ENCODE measurements at places on chromosomes 16 and 17.

DNA sequence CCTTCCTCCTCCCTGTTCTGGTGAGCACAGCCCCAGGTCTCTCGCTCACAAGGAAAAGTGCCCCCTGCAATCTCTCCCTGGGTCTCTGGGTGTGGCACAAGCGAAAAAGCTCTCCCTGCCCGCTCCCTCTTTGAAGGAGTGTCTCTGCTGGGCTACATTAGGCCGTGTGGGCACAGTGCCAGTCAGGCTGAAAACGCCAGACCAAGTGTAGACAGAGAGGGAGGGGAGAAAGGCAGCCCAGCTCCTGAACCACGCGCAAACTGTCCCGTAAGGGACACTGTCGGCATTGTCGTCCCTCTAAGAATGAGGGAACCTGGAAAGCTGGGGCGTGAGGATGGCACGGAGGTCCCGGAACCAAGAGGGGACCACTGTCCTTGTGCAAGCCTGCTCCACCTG lies 3.9 kb downstream of the SMIM5 start:
- DNase-seq: peak; percentile 10

DNA sequence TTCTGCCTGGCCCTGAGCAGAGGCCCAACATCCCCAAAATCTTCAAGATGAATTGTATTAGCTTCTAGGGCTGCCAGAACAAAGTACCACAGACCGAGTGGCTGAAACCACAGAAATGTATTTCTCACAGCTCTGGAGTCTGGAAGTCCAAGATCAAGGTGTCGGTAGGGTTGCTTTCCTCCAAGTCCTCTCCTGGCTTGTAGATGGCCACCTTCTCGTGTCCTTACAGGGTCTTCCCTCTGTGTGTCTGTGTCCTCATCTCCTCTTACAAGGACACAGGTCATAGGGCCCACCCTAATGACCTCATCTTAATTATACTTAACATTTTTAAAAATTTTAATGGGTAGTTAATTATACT lies 215.7 kb downstream of the NTN1 start:
- no peak for DNase-seq

- DNase-seq: no peak
These were observed 1.1 kb upstream of the SLC16A3 start for GRCh38 chr17:82227629-82228277.

GRCh38 chr16:81817789-81818567 lies 38.9 kb downstream of the PLCG2 start:
- DNase-seq: no peak
